Activated effector memory CD4-positive, alpha-beta T cell treated with Interleukin-2 at 50 U/mL for 16 hours (primary cell): ENCODE measurements at places on chromosomes 16 and 17.

- DNase-seq, result no peak
These were observed 31.2 kb downstream of the LYRM9 start for GRCh38 chr17:27862004-27862403.

DNA sequence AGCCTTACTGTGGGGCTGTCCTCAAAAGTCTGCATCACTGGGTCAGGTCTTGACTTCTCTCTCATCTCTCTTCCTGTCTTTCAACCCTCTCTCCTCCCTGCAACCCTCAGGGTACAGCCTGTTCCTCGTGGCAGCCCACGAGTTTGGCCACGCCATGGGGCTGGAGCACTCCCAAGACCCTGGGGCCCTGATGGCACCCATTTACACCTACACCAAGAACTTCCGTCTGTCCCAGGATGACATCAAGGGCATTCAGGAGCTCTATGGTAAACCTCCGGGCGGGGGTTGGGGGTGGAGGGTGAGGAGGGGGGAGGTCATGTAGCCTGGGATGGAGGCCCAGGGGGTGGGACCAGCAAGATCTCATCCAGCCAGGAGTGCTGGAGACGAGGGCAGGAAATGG, 12.7 kb downstream of the MMP2 start:
- no peak for DNase-seq

- DNase-seq, result no peak
These were observed 5.0 kb upstream of the ALDH3A1 start for GRCh38 chr17:19753051-19753509.

- DNase-seq, result no peak
These were observed 22.6 kb upstream of the ANKFN1 start for GRCh38 chr17:56130631-56131030.

DNA sequence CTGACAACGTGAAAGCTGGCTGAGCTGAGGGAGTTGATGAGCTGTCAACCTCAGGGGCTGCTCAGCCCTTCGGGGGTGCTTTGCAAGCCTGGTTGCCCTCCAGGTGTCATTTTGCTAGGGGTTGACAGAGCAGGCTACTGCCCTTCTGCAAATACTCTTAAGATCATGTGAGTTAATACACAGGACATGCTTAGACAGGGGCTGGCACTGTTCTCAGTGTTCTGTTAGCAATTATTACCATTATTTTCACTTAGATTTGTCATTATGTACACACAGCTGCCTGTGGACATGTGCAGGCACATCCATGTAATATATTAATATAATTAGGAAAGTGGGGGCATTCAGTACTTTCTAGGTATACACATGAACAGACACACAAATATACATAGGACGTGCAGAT, 554.3 kb upstream of the HSBP1 start:
- no peak for DNase-seq

DNA sequence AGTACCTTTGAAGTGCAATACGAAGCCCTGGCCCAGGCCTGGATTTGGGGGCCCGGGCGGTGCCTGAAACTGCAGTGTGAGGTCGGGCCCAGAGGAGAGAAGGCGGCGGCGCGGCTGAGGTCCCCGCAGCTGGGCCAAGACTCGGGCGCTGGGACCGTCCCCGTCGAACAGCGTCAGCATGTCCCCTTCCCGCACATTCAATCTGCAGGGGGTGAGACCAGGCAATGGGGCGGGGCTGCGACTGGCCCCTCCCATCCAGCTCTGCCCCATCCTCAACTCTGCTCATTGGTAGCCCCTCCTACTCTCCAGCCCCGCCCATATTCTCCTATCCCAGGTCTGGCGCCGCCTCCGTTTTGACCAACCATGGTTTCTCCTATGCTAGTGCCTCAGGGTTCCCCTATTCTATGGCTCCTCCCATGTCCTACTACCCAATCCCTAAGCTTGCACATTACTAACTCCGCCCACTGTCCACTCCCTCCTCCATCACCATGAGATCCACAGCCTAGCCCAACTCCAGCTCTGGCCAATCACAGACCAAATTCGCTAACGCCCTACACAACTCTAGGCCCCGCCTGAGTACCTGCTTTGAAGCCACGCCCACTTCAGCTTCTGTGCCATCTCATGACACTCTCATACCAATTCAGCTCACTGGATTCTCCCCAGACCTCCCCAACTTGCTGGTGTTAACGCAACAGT, 14.4 kb upstream of the CDIPT start:
- DNase-seq, result peak; percentile 2

- no peak for DNase-seq
These were observed 33.6 kb upstream of the CACNG4 start for GRCh38 chr17:66930933-66931332.

DNA sequence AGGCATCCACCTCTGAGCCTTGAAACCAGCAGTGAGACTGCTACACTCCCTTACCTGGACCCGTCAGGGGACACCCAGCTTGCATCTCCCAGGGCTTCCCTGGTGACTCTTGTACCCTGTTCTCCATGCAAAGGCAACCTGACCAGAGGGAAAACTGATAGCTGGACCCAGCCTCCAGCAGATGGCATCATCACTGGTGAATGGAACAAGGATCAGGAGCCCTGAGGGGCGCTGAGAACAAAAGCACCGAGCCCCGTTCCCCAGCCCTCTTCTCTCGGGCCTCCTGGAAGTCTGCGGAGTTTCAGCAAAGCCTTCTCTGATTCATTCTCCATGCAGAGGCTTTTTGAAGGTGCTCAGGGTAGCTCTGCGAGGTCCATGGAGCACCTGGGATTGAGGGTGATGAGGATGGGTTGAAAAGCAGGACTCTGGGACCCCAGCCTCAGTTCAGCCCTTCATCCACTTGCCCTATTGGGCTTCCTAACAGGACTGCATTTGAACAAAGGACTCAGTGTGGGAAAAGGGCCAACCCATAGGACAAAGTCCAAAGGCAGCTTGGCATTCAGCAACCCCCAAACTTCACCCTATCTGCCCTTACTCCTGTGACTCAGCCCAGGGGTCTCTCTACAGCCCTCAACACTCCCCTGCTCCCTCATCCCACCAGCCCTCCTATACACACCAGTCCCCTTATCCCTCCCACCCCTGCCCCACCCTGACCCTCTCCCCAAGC, 45.0 kb upstream of the LHX1 start:
- DNase-seq, result no peak

GRCh38 chr17:8710813-8711212, 33.8 kb downstream of the CCDC42 start:
- no peak for DNase-seq

DNA sequence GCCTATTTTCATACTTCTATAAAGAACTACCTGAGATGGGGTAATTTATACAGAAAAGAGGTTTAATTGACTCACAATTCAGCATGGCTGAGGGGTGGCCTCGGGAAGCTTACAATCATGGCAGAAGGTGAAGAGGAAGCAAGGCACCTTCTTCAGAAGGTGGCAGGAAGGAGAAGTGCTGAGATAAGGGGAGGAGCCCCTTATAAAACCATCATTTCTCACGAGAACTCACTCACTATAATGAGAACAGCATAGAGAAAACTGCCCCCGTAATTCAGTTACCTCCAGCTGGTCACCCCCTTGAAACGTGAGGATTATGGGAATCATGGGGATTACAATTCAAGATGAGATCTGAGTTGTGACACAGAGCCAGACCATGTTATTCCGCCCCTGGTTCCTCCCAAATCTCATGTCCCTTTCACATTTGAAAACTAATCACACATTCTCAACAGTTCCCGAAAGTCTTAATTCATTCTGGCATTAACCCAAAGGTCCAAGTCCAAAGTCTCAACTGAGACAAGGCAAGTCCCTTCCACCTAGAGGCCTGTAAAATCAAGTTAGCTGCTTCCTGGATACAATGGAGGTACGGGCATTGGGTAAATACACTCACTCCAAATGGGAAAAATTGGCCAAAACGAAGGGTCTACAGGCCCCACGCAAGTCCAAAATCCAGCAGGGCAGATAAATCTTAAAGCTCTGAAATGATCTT, 237.7 kb downstream of the CDH13 start:
- DNase-seq, result no peak

- DNase-seq, result no peak
These were observed 27.7 kb downstream of the WNT9B start for GRCh38 chr17:46879101-46879500.
